ENCODE measurements at places on chromosomes 4 and X.
A peak's percentile ranks its signal among the peaks of the same experiment; 100 is the strongest.

DNA sequence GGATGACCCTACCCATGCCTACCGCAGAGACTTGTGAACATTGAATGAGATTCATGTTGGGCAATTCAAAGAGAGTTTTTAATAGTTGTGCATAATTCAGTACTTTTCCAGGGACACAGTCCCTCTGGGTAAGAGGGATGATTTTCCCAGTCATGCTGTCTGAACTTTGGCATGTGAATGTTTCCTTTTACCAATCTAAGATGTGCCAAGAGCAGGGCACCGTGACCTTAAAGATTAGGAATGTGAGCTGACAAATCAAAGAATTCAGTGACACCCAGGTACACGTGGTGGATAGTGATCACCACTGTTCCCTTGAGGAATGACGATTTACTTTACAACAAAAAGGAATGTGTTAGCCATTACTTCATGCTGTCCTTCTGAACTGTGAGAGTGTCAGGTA lies 515.6 kb downstream of the PPARGC1A start:
- DNase-seq, result no peak

- DNase-seq, result no peak
Observed at GRCh38 chrX:50108264-50108663, 92.5 kb downstream of the AKAP4 start.

GRCh38 chrX:149471397-149471796 lies 33.7 kb downstream of the IDS start:
- no peak for DNase-seq

GRCh38 chr4:146108756-146109155 lies 66.8 kb upstream of the LSM6 start:
- DNase-seq, result no peak

DNA sequence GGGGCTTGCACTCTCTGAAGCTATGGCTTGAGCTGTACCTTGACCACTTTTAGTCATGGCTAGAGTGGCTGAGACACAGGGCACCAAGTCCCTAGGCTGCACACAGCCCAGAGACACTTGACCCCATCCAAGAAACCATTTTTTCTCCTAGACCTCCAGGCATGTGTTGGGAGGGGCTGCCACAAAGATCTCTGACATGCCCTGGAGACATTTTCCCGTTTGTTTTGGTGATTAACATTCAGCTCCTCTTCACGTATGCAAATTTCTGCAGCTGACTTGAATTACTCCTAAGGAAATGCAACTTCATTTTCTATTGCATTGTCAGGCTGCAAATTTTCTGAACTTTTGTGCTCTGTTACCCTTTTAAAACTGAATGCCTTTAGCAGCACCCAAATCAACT lies 142.6 kb downstream of the TECRL start:
- DNase-seq, result no peak

DNA sequence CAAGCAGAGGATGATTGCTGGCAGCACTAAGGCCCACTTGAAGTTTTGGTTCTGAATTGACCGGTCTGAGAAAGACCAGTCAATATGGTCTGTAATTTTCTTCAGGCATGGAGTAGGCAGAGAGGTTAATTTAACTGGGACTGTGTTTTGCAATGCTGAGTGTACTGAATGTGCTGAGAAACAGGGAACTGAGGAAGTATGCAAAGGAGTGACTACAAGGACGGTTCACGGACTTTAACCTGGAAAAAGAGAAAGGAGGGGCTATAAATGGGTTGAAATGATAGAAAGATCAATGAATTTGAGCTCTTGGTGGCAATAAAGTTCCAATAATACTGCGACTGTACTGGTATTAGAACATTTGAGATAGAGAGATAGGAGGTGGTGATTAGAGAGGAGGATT lies 84.5 kb downstream of the MAGEB17 start:
- no peak for DNase-seq

DNA sequence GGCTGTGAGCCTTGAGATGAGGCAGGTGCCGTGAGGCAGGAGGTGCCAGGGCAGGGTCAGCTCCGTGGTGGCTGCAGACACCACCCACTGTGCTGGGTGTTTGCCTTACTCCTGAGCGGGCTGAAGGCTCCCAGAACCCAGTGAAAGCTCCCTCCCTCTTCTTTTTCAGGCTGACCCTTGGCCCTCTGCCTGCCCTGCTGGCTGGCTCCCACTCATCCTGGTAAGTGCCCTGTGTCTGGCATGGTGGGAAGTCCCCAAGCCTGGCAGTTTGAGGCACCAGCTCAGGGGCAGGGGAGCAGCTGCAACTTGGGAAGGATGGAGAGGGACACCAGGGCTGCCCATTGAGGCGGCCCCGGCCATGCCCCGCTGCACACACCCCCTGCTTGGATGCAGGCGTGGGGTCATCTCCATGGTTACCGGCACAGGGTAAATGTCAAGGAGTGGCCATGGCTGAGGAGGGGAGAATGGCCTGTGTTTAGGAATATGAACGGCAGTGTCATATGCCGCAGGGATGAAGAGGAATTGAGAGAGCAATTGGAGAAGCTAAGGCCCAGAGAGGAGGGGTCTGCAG lies 16.8 kb downstream of the SH3BP2 start:
- DNase-seq, result no peak

DNA sequence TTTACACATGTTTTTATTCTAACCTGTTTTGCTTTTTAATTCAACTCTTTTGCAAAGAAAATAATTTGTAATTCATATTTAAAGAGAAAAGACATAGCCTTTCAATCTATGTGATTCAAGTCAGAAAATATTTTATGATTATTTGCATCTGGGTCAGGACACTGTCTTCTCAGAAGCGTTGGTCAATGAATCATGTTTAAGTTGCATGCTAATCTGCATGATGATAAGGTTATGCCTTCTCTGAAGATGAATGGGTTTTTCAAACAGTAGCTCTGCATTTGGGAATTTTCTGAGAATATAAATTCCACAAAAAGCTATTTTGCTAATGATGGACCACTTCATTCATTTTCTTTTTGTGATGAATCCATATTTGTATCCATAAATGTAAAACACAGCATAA lies 282.5 kb downstream of the TMA16 start:
- no peak for DNase-seq

DNA sequence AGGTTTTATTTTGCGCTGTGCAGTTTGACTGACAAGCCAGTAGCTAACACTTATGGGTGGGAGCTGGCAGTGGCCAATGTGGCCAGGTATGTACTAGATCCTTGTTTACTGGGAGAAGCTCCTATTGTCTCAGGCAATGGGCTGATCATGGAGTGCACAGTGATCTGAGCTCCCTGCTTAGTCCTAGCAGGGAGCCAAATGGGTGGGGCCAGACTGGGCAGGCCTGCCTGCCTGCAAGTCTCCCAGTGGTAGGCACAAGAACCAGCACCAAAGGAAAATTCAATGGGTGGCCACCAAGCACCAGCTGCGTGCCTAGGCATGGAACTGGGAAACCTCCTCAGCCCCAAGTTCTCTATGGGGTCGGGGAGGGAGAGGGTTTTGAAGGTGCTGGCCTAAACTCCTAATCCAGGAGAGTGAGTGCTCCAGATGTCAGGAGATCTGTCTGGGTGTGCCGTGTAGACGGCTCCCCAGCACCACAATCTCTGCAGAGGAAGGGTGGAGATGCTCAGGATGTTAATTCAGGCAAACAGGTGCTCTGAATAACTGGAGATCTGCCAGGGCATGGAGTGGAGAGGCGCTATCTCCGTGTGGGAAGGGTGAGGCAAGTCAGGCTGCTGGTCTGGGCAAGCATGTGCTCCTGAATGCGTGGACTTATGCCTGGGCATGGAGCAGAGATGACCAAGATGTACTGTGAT lies 48.2 kb downstream of the SPCS3 start:
- DNase-seq, result no peak

- DNase-seq, result peak; percentile 45
Observed at GRCh38 chrX:150692831-150693724, at the start of gene MTMR1. MTMR1 (plus strand) TSS chrX:150693396; CDS start chrX:150693531, 135 bp downstream.

DNA sequence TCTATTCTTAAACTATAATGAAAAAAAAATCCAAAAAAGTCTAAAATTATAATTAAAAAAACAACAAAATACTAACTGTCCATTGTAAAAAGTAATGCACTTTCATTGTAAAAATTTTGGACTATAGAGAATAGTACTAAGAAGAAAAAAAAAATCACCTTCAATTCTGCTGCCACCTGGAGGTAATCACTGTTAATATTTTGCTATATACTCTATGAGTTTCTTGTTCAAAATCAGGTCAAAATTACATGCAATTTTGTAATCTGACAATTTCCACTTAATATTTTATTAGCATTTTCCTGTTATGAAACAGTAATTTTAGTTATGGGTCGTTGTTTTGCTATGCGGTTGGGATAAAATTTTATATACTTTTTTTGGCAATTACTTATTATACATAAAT lies 62.0 kb downstream of the HTT start:
- DNase-seq, result no peak

DNA sequence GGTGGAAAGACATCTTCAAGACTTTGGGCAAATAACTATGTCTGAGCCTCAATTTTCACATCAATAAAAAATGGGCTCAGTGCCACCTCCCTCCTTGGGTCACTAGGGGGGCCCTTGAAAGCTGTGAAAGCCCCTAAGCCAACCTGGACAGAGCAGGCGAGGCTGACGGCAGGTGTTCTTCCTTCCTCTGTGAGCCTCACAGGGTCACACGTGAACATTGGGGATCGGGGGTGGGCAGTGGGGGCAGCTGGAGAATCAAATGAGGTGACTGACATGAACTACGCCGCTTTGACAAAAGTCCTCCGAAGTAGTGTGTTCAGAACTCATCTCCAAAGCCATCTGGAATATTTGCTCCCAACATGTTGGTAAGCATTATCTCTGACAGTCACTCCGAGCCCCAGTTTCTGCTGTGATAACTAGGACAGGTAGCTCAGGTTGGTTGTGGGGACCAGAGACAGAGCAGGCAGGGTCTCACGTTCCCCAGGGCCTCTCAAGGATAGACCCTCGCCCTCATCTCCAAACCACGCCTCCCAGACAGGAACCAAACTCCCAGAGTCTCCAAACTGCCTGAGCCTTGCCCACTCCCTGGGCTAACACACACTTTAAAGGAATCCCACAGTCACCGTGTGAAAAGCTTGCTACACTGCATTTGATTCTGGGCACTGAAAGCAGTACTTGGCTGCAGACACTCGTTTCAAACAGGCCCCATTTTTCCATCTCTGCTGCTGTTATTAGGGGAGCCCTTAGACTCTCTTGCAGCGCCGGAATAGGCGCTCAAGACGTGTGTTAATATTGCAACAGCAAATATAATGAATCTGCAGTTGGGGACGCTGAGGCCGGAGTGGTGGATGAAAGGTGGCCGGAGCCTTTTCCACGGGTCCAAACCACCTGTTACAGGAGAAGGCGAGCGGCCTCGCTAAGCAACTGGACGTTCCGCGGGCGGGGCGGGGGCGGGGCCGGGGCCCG lies 717 bp upstream of the WFS1 start:
- DNase-seq, result no peak

GRCh38 chrX:71958281-71958675 lies 47.6 kb downstream of the NHSL2 start:
- no peak for DNase-seq

DNA sequence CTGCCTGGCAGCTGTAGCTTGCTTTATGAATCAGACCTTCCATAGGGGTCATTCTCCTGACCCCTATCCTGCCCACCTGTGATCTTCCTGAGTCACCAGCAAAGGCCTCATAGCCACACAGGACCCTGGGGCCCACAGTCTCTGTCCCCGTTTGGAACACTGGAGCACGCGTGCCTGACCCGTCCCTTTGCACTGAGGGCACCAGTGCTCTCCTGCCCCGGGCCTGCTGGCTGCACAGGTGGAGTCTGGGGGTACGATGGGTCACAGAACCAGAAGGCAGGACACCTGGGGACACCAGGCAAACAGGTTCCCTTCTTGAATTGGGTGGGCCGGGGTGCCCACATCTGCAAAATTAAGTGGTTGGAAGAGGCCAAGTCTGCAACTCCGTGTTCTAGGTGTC lies 97.2 kb downstream of the CPZ start:
- no peak for DNase-seq
